ENCODE measurements at places on chromosomes 6 and 20. TPM values are rescaled to one million over a fixed set of nuclear protein-coding genes. Genes with fewer than 3 reads are reported as not detected.

GRCh38 chr6:343960-344815 lies 47.4 kb upstream of the IRF4 start:
- no peak for DNase-seq

GRCh38 chr20:51345601-51346101 lies 196.9 kb downstream of the NFATC2 start:
- DNase-seq: no peak

PAK5 gene
- total RNA-seq: 0.06 TPM

DNA sequence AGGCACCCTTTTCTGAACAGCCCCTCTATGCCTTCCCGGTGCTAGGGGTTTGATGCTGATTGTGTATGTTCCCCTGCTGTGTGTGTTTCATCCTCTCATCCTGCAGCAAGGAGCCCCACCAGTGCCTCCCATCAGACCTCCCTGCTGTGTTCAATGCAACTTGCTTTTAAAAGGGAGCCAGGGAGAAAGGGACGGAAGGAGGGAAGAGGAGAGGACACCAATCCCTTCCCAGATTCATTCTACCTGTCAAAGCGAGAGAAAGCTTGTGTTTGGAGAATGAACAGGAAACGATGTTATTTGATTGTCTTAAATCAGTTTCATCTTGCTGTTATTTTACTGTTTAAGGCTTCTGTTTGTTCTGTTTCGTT lies 259.2 kb downstream of the ADGB start:
- no peak for DNase-seq

ZNF343 gene
- total RNA-seq: 6.9 TPM

GRCh38 chr6:16321826-16322225 lies 83.4 kb downstream of the GMPR start:
- DNase-seq: no peak

Measured in mucosa of descending colon (tissue), 3 donors.